ENCODE measurements at places on chromosomes 5 and 9.

DNA sequence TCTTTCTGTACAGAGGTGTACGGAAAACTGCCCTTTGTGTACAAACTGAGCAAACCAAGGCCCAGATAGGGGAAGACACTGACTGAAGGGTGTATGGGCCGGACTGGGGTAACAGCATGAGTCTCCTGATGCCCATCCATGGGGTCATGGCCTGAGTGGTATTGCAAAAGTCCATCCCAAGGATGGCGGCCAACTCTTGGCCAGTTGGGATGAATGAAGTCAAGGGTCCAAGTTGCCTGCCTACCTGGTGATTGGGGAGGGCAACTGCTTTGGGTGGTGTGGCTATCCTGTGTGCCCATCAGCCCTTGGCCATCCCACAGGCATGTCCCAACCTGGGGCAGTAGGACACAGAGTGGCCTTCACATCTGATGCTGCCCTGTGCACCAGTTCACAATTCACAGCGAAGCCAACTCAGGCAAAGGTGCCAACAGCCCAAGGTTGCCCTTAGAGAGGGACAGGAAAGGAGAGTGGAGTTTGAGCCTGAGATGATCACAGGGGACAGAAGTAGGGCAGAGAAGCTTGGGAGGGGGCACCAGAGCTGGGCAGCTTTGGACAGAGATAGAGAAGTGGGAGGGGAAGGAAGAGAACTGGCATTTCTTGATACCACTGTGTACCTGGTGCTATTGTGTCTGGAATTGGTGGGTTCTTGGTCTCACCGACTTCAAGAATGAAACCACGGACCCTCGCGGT is 46.6 kb downstream of the COL15A1 start:
- DNase-seq = no peak

DNA sequence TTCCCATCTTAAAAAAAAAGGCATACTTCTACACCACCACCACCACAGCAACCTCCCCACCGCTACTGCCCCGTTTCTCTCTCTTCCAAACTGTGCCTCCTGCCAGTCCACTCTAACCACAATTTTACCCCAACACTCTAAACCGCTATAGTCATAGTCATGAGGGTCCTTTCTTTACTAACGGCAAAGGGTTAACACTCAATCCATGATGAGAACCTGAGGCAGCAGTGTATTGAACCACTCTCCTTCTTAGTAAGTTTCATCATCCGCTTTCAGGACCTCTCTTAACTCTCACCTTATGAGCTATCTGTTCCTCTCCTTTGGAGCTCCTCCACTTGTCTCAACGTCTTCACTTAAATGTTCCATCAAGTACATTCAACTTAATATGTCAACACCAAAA is 34.0 kb downstream of the IDNK start:
- no peak for DNase-seq

GRCh38 chr9:90000925-90001324 is 396.1 kb downstream of the GADD45G start:
- DNase-seq = no peak

GRCh38 chr5:9473624-9474023 is 72.3 kb downstream of the SEMA5A start:
- DNase-seq = no peak

DNA sequence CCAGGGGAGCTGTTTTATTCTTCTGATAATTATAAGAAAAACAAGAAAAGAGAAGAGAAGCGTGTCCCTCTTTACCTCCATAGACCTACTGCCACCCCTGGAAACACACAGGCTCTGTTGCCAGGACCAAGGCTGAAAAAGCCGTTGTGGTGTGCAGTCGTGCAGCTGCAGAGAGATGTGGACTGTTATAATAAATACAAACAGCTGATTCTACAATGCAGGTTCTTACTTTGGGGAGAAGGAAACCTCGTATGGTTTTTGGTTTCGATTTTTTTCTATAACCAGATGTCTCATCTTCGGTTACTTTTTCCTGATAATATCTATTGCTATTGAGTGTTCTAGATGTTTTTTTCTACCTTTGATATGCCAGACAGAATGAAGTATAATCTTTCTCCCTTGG is 28.1 kb downstream of the FYB1 start:
- peak; percentile 50 for DNase-seq

DNA sequence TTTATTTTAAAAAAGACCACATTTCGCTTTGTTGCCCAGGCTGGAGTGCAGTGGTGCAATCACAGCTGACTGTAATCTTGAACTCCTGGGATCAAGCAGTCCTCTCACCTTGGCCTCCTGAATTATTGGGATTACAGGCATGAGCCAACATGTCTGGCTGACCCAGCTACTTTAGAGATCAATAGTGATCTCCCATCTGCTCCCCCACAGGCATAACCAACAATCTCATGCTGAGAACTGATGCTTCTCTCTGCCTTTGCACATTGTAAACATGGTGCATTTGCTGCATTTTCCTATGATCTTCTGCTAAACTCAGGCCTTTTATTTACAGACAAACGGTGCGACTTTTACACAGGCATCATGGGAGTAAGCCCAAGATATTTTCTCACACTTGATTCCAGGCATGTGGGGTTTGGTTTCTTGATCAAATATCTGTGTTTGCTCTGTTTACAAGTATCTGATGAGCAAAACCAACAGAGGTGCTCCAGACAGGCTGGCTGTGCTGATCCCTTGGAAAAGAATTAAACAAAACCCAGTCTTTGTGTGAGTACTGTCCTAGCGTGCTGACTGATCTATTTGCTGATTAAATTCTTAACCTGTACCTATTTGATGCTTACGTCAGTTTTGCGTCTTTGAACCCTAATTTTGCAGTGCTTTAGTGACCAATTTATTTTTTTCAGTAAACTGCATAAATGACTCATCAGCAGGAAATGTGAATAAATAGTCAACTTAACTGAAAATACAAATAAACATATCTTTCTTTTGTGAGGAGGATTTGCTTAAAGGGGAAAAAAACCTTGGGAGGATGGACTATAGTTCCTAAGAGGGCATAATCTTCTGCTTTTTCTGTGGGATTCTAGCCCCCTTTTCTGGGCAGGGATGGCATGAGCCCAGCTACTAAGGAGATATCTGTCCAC is 191.7 kb upstream of the NR3C1 start:
- DNase-seq = no peak

DNA sequence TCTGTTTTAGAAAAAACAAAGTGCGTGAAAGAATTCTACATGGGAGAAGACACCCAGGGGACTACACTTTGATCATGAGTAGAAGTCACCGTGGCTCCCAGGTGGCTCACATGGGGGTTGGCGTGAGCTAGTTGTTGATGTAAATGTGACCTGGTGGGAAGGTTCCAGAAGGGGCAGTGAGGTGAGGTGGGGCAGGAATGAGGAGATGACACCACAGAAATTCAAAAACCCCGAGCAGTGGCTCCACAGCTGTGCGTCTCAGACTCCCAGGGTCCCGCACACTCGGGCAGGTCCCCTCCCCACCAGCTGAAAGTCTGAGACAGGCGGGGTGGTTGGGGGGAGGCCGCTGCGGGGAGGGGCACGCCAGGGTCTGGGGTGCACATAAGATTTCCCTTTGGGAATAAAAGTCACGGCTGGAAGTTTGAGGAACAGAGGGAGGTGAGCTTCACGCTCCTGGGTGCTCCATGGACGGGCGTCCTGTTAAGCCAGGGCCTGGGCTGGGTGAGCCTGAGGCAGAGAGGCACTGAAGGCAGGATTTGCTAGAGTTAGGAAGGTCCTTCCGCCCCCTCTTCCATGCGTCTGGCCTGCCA is 29.9 kb downstream of the GLT6D1 start:
- no peak for DNase-seq

DNA sequence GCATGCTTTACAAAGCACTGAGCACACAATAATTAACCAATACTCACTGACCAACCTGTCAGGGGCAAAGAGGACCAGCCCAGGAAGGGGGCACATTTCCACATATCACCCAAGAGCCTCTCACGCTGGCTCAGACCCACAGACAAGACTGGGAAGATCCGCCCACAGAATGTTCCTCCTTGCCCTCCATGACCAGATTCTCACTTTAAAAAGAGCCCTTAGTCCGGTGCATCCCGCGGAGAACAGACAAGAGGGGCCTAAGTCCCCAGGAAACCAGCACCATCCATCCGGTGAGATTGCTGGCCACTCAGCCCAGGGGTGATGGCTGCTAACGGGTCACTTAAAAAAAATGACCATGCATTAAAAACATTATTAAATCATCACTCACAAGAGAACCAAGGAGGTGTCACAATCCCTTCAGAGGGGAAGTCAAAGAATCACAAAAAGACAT is 32.9 kb downstream of the SEMA4D start:
- peak; percentile 17 for DNase-seq

- DNase-seq = no peak
These were observed 5.6 kb upstream of the HMGCR start for GRCh38 chr5:75331095-75332090.

GRCh38 chr5:134568761-134569695 is 43.6 kb downstream of the JADE2 start:
- DNase-seq = no peak

- no peak for DNase-seq
These were observed 98.4 kb upstream of the DMRT1 start for GRCh38 chr9:742914-743589.

DNA sequence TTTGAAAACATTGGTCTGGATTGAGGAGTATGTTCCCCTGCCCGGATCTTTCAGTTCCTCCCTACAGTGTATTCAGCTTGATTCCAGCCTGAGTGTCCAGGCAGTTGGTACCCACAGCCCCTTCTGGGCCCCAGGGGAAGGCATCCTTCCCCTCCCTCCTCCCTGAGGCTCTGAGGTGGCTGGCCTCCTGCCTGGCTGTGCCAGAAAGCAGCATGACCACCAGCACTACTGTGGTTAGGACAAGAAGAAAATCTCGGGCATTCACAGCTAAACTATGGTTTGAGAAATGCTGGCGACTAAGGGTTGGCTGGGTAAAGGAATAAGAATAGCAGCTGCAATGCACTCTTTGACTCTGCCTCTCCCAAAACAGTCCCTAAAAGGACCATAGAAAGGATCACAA is 84.6 kb upstream of the LIFR start:
- DNase-seq = no peak

DNA sequence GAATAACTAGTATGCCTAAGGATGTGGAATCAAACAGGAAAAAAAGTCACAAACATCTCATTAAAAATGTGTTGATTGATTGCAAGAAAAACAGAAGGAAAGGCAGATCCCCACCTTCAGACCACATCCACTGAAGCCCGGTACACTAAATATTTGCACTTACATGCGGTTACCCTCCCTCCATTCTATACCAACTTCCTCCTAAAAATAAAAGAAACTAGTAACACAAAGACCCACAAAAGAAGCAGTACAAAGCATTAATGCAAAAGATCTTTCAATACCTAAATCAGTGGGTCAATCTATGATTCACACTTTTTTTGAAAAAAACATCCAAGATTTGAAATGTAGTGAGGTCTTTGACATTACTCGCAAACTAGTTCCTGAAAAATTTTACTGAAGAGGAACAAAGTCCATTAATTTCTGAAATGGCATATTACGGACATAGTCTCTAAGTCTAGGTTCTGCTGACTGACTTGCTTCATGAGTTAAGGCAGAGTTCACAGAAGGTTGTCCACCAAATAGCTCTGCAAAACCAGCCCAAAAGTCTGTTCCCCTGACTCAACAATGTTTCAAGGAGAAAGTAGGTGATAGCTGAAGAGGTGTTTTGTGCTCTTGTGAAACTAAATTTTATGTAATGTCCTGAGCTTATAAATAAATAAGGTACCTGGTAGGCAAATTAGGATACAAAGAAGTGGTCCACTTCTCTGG is 100.7 kb downstream of the PAM start:
- DNase-seq = no peak

GRCh38 chr5:72160329-72160728 is 53.1 kb downstream of the MAP1B start:
- DNase-seq = no peak

DNA sequence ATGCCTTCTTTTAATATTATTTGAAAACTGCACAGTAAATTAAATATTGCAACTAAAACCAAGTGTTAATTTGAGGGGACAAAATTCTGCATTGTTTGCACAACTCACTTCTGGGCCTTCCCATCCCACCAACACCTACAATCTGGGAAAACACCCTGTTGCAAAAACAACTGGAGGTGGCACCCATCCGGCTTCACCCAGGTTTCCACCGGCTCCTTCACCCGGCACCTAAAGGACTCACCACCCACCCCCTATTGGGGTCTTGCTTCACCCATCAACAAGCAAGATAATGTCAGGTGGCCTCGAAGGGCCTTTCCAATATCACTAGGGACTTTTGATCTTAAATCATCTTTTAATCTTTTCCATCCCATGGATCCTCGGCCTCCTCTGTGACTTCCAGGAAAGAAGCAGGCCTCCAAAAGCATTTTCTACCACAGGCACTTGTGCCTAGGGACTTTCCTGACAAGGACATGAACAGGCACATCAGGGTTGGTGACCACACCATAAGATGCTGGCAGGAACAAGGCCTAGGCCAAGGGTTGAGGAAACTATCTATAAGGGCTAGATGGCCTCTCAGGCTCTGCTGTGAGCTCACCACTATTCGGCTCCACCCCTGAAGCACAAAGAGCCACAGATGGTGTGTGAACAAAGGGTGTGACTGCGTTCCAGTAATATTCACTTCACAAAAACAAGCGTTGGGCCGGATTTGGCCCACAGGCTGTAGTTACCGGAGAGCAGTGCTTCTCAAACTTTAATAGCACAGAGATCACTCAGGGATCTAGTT is 205.1 kb downstream of the AUH start:
- no peak for DNase-seq

- no peak for DNase-seq
These were observed 292.8 kb upstream of the KLF4 start for GRCh38 chr9:107782381-107782780.

DNA sequence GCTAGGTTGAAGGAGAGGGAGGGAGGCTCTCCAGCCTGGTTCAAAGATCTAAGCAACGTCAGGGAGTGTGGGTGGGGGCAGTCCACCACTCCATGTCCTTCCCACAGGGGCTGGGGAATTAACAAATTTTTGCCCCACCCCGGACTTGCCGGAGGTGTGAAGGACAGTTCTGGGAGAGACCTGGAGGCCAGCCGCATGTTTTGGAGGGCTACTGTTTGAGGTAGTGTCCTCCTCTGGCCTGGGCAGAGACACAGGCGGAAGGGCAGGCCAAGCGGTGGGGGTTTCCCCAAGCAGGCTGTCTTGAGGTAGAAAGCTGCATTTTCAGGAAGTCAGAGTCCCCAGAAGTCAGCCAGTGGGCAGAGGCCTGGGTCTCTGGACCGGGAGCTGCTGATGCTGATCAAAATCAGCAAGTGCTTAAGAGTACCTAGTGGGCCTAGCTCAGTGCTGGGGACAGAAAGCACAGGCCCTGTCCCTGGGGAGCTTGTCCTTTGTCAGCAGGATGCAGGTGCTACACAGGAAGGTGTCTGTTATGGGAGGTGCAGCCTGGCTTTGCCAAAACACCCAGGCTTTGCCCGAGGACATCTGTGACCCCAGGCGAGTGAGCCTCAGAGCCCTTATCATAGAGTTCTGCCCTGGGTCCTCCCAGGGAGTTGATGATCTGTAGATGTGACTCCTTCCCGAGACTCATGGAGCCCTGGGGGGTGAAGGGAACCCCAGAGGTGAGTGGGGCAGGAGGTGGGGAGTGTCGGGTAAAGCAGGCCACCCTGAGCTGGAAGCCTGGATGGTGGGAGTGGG is 18.5 kb downstream of the JADE2 start:
- DNase-seq = no peak

- DNase-seq = no peak
These were observed 47.0 kb downstream of the KCNV2 start for GRCh38 chr9:2764353-2764752.

- no peak for DNase-seq
These were observed 65.5 kb upstream of the SPTLC1 start for GRCh38 chr9:92180669-92181181.

GRCh38 chr5:116876240-116876840 is 301.7 kb upstream of the SEMA6A start:
- no peak for DNase-seq

GRCh38 chr5:141941307-141941706 is 16.7 kb downstream of the PCDH12 start:
- no peak for DNase-seq

- no peak for DNase-seq
These were observed 109.4 kb downstream of the ANKRD55 start for GRCh38 chr5:56123531-56124243.
